Amniotic stem cell (primary cell): ENCODE measurements at places on chromosomes 1 and 21.

DNA sequence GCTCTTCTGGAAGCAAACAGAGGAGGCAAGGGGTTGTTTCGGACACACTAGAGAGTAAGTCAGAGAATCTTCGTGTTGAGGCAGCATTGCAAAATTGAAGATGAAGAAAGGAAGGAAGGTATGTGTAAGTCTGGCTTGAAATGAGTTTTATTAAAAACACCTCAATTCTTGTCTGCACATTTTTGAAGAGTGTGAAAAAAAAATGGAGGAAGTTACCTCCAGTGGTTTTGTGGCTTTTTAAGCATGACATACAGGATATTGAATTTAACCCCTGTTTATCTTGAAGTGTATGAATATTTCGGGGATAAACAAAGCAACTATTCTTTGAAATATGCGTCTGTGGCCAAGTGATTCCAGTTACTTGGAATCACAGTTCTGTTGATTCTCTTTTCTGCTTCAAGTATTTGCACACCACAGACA, 203.2 kb upstream of the SGIP1 start:
- DNase-seq = no peak

DNA sequence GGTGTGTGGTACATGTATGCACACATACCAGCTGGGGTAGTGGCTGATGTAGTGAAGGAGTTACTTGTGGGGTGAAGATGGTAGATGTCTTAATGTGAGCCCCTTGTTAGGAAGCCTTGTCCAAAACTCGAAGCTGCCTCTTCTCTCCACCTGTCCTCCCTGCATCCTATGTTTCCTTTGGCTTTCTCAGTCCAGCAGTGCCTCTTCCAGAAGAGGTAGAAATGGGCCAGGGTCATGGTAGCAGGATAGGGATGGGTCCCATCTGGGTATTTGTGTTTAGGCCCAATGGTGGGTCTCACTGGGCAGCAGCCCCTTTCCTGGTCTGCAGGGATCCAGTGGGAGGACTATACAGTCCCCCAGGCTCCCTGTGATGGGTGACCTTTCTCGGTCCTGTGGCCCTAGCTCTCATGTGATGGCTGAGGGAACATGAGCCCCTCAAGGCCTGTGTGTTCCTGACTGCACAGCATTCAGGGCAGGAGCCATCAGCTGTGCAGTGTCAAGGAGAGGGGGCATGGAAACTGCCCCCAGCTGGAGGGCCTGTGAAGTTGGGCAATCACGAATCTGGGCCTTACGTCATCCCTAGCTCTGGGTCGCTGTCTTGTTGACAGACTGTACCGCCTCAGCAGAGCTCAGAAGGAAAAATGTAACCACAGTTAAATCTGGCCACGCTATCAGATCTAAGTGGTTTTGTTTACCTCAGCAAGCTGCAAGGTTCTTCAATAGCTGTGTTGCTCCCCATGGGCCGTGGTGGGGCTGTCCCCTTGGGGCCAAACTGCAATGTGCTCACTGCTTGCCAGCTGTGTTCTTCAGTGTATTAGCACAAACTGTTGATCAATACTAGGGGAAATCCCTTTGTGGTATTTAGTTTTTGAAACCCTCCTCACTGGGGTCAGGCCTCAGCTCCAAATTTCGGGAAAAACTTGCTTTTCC, 82.7 kb downstream of the NOS1AP start:
- DNase-seq = no peak

DNA sequence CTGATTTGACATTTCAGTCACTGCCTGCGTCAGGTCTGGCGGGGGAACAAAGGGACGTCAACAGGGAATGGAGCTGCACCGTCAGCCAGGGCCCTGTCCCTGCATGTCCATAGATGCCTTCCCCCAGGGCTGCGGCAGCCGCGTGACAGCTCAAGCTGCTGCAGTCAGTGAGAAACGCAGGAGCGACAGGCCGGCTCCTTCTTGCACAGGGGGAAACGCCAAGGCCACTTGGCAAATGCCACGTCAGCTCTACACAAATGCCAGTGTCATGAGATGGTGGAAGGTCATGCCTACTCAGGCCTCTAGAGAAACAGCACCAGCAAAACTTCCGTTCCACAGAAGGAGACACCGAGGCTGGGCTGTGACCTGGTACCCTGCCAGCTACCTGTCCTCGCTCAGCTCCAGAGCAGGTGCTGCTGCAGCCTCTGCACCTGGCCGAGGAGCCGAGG, 37.7 kb downstream of the SYF2 start:
- no peak for DNase-seq

- DNase-seq = no peak
Measured at GRCh38 chr1:218347723-218348627, 2.8 kb downstream of the TGFB2 start.

DNA sequence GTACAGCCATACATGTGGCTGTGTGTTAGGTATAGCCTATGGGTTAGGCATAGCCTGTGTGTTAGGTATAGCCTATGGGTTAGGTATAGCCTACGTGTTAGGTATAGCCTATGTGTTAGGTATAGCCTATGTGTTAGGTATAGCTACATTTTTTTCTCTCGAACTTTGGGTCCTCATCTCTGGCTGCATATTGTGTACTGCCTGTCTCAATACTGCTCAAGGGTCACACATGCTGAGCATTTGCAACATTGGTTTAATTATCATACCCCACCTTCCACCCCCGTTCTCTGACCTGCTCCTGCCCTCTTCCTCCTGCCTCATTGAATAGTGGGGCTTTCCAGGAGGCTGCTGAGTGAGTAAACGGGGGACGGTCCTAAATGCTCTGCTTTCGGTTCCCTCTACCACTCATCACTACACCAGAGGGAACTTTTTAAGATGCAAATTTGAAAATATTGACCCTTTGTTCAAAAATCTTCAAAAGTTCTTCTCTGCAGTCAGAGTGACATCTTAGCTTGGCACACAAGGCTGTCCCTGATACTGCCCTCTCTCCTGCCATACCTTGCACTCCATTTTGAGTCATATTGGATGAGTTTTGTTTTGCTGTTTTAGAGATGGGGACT, 17.8 kb downstream of the OR2B11 start:
- DNase-seq = no peak

DNA sequence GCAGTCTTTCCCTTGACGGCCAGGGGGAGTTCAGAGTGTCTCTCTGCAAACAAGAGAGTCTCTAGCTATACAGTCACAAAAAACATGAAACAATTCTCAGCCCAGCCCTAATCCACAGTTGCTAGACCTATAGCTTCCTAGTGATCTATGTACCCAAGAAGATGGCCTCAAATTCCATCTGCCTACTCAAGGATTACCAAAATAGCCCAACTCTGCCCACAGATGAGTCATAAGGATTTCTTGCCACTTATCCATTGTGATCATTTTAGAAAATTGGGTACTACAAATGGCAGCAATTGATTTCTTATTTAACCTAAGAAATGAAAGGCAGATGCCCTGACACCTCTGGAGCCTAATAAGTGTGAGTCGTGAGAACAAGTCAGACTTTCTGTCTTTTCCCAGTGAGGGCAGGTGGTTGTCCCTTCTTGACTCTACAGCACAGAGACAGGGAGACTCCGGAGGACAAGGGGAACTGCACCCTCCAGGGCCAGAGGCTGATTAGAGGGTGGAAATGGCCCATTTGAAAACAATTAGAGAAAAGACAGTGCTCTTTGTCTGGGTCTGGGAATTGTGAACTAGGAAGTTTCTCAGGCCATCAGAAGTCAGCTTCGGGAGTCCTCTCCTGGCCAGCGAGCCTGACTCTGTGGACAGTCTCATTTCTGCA, 65.4 kb downstream of the ABCA4 start:
- no peak for DNase-seq

DNA sequence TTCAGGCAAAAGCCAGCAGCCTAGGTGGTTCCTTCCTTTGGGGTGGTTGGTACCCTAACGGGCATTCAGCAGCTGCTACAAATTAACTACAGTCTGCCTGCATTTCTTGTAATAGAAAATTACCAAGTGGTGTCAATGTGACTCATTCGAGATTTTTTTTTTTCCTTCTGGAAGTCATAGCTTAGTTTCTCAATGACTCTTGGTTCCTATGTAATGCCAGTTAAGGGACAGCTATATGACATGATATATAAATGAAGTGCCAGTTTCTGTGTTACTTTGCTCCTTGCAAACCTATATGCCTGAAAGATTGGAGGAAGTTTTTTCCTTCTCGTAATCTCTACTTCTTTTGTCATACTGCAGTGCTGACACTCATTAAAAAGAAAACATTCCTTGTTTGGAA, 2.6 kb downstream of the MGST3 start:
- DNase-seq = peak; percentile 9

DNA sequence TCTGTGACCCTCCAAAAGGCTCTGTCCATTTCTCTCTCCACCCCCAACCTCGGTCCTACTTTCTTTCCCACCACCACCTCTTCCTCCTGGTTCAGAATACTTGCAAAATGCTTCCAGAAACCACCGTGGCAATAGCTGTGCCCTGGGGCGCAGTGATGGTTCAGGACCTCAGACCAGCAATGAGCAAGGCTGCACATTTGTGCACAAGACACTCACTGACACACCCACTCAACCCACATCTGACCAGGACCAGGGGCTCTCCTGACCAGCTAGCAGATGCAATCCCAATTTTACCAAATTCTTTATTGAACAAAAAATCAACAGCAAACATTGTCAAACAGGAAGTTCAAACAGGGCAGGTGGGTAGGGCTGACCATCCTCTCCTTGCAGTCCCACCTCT, 25.7 kb downstream of the SPOCD1 start:
- DNase-seq = no peak

- no peak for DNase-seq
Measured at GRCh38 chr1:181140891-181141290, 52.4 kb downstream of the IER5 start.

DNA sequence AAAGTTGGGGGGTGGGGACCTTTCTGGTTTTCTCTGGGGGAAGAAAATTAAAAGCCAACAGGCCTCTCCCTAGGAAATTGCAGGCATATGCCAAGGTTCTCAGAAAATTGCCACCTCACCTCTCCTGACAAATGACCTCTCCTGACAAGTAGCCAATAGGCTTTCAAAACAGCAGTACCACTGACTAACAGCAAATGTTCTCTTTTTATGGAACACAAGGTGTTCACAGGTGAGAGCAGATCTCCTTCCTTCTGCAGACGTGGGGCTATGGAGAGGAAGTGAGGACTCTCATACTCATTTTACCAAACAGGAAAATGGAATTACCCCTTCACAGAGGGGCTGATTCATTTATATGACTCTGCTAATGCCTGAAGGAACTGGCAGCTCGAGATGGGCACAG, 32.7 kb upstream of the SUCO start:
- DNase-seq = no peak

DNA sequence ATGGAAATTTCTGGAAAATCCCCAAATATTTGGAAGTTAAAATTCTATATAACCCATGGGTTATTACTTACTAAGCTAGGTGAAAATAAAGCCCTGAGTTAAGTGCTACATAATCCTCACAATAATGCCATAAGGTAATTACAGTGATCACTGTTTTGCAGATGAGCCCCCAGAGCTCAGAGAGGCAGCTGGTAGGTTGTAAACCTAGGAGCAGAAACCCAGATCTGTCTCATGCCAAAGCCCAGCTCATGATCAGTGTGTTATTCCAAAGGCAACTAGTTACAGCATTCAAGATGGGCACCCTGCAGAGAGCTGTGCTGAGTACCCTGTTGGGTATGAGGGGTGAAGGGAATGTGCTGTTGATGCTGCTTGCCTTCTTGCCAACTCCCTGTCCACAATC, 10.8 kb upstream of the MYOG start:
- DNase-seq = no peak

DNA sequence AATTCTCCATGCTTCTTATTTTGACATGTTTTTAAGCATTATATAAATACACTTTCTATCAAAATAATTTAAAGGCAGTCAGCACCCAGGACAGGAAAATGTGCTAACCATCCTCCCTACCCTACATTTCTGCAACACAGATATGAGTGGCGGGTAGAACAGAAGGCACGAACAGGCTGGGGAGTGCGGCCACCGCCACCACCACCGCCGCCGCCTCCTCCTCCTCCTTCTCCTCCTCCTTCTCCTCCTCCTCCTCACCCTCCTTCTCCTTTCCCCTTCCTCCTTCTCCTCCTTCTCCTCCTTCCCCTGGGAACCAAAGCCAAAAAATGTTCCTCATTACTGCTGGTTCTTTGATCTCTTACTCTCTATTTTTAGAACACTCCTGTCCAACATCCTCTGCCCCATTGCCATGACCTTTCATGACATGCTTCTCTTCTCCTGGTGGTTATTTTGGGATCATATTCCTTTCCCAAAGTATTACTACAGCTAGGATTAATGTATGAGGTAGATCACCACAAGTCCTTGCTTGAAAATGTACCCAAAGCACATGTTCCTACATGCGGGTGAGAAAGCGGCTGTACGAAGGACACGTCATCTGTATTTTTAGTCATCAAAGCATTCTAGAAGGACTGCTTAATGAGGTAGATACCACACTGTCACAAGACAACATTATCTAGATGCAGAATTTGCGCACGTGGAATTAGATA, 24.5 kb upstream of the CCN1 start:
- no peak for DNase-seq

DNA sequence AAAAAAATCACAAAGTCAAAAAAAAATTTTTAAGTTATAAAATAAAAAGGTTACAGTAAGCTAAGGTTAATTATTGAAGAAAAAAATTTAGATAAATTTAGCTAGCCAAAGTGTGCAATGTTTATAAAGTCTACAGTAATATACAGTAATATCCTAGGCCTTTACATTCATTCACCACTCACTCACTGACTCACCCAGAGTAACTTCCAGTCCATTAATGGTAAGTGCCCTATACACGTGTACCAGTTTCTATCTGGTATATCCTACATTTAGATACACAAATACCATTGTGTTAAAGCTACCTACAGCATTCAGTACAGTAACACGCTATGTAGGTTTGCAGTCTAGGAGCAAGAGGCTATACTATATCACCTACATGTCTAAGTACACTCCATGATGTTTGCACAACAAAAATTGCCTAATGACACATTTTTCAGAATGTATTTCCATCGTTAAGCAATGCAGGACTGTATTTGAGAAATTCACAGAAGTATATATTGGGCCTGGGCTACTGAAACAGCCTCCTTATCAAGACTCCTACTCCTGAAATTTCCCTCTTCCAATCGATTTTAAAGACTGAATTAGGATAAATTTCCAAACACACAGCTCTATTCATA, 155.1 kb downstream of the COP1 start:
- DNase-seq = no peak

DNA sequence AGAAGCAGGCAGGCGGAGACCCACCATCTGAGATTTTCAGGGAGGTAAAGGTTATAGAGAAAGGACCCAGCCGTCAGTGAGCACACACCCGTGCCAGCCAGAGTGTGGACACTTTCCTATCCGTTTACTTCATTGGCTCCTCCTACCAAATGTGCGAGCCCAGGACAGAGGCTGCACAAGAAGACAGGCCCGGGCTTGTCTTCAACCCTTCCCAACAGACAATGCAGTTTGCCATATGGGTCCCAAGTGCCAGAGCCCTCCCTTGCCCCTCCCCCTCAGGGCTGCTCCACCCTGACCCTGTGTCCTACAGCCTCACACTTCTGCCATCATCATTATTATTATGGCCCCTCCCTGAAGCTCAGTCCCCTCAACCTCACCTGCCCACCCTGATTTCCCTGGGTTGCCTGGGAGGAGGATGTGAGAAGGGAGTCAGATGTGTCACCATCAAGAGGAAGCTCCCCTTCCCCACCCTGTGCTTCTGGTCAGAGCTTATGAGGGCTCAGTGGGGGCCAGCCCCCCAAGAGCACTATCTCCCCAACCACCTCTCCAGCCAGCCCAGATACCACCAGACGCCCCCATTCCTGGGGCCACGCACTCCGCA, 9.4 kb downstream of the LAPTM5 start:
- no peak for DNase-seq

- DNase-seq = no peak
Measured at GRCh38 chr1:2462819-2463218, 13.3 kb upstream of the PLCH2 start.
